CD4-positive, alpha-beta T cell treated with Interleukin-10 for 1 hour (primary cell): ENCODE measurements at places on chromosomes 5 and 9.

GRCh38 chr5:160970605-160971191, 118.7 kb upstream of the ATP10B start:
- DNase-seq, result no peak

- no peak for DNase-seq
These were observed 36.4 kb downstream of the C6 start for GRCh38 chr5:41176952-41177351.

DNA sequence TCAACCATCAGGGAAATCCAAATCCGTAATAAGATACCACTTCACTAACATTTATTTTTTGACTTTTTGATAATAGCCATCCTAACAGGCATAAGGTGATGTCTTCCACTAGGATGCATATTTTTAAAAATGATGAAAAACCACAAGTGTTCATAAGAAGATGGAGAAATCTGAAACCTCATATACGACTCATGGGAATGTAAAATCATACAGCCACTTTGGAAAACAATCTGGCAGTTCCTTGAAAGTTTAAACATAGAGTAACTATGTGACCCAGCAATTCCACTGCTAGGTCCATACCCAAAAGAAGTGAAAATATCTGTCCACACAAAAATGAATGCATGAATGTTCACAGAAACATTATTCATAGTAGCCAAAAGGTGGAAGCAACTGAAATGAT, 431.0 kb downstream of the ENC1 start:
- DNase-seq, result no peak

DNA sequence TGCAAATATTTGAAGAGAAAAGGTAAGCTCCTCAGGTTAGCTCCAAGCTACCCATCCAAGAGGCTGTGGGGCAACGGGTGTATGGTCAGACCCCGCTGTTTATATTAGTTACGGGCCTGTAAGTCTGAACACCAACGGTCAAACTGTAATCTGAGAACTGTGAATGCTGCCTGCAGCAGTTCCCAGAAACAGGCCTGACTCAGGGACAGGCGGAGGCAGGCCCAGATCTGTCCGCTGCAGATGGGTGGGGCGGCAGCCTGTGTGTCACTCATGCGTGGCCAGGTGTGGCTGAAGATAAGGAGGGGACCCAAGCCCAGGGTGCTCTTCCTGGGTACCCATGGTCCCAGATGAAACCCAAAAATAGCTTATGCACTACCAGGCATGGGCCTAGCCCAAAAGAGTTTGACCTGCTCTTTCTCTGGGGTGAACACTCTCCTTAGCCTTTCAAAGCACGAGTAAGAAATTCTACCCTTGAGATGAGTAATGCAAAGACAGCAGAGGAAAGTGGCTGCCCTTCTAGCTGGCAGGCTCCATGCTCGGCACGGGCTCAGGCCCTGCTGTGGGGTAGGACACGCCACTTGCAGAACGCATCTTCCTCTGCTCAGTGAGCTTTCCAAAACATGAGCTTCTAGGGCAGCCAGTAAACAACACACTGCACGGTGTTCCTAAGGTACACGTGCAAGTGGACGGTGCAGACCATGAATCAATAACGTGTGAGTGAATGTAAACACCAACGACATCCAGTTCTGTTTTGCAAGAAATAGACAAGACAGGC, 9.1 kb downstream of the UBAC1 start:
- DNase-seq, result no peak

DNA sequence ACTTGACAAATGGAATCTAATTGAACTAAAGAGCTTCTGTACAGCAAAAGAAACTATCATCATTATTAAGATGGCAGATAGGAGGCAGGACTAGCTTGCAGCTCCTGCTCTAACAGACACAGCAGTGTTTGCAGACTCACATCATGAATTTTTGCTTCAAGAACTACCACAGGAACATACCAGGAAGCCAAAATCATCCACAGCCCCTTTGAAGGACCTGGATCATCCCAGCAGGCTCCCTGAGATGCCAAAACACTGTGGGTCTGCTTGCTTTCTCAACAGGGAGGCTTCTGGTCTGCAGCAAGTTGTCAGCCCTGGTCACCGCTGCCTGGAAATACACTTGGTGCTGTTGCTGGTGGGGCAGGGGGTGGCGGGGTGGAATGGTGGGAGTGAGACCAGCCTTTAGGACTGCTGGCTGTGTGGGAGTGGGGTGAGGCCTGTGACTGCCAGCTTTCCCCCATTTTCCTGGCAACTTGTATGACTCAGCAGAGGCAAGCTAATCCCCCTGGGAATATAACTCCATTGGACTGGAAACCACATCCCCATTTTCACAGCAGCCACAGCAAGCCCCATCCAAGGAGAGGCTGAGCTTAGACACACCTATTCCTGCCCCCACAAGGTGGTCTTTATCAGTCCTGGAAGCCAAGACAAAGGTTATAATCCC, 533.8 kb upstream of the CYLC2 start:
- no peak for DNase-seq

DNA sequence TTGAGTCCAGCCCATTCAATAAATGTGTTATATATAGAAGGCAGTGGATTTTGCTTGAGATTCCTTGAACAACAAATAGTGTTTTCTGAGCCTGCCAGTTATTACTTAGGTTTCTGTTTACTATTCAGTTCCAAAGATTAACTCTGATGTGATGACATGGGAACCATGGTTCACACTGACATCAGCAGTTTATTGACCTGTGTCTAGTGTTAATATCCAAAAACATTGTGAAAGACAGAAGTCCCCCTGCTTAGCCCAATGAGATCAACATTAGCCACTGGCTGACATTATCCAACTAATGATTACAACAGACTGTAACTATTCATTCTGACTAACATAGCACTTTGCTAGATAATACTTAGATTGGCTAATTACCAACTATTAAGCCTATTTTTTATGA, 14.9 kb downstream of the APBA1 start:
- DNase-seq, result no peak

DNA sequence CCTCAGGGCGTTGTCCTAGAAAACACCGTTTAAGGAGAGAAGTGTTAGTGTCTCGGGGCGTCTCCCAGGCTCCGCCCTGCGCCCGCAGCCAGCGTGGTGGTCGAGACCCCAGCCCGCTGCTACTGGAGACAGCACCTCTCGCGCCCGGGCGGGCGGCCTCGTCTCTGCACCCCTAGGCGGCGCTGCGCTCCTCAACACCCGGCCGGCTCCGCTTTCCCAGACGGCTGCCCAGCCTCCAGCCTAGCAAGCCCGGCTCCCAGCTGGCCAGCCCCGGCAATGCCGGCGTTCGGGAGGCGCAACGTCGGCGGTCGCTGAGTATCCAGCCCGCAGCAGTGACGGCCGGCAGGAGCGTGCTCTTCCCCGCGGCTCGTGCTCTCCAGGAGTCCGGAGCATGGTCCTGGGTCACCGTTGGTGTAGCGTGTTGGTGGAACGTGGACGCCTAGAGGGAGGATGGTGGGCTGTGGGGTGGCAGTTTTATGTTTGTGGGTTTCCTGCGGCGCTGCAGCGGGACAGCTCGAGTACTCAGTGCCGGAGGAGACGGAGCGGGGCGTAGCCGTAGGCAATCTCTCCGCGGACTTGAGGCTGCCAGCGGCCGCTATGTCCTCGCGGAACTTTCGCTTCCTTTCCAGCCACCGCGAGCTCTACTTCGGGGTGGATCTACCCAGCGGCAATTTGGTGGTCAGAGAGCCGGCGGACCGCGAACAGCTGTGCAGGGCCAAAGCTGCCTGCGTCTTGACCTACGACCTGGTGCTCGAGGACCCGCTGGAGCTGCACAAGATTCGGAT, 536 bp downstream of the PCDHAC1 start:
- peak; percentile 7 for DNase-seq

DNA sequence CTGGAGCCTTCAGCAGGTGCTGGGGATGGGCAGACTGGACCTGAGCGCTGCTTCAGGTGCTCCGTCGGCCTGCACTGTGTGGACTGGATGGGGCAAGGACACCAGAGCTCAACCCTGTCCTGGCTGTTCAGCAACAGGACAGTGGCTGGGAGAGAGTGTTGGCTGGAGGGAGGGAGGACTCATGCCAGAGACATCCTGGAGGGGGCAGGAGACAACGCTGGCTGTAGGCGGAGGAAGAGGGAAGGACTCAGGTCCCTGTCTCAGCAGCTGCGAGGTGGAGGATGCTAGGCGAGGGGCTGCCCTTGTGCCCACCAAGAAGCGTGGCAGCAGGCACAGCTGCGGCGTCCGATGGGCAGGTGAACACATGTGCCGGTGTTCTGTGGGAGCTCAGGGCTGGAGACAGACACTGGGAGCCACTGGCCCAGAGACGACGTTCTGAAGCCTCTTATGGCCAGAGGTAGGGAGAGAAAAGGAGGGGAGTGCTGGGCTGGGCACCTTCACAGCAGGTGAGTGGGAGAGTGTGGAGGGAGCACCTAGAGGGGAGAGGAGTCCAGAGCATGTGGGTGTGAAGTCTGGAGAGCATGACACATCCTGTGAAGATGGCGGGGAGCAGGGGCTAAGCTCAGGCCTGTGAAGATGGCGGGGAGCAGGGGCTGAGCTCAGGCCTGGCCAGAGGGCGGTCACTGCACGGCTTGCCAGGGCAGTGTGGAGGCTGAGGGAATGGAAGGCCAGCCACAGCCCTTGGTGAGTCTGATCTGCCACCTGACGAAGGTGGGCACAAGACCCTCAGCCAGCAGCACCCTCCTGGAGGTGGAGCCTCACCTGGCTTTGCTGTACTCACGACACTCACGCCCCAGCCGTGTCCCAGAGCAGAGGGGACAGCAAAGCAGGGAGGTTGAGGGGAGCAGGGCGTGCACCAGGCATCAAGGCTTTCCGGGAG, 79.1 kb upstream of the FCN1 start:
- DNase-seq, result no peak

DNA sequence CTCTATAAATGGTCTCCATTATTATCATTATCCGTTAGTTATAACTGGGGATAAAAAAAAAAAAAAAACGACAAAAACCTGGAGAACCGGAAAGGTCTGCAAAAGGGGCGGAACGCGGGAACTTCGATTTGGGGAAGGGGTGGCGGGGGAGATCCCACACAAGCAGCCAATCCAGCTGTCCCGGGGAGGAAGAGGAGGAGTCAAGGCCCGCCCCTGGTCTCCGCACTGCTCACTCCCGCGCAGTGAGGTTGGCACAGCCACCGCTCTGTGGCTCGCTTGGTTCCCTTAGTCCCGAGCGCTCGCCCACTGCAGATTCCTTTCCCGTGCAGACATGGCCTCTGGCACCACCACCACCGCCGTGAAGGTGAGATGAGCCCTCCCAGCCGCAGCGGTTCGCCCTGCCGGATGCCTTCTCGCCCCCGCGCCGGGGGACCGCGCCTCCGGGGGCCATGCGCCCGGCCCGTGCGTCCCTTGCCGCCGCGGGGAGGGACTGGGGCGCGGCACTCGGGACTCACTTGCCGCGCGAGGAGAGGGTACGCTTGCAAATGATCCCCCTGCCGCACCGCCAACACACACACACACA, at the start of gene MTAP:
MTAP (plus strand) TSS at position 219 of the 583 bp plus-strand sequence; CDS start at position 332, 113 bp downstream.
- DNase-seq, result peak; percentile 68

DNA sequence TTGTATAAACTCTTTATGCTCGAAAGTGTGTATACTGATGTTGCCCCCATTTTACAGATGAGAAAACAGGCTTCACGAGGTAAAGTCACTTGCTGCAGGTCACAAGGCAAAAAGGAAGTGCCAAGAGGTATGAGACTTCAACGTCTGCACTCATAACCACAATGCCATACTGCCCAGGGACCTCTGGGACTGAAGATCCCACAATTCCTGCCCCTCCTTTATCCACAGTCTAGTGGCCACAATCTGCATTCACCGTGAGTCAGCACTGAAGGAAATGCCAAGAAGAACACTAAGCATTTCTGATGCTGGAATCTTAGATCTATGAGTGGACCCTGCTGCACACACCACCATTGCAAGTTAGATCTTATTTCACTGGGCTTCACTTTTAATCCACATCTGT, 37.3 kb downstream of the MED27 start:
- no peak for DNase-seq

DNA sequence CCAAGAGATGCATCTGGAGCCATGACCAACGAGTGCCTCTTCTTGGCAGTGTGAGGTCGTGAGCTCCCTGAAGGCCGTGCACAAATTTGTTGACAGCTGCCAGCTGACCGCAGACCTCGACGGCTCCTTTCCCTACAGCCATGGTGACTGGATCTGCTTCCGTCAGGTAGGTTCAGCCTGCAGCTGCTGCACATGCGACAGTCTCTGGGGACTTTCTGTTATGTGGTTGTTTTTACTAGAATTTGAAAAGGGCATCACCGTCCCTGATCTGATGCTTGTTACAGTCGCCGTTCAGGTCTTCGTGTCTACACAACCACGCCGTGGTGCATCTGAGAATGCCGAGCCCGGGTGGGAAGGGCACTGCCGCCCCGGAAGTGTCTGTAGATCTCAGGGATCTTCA, 36.5 kb upstream of the LRRC14B start:
- no peak for DNase-seq

DNA sequence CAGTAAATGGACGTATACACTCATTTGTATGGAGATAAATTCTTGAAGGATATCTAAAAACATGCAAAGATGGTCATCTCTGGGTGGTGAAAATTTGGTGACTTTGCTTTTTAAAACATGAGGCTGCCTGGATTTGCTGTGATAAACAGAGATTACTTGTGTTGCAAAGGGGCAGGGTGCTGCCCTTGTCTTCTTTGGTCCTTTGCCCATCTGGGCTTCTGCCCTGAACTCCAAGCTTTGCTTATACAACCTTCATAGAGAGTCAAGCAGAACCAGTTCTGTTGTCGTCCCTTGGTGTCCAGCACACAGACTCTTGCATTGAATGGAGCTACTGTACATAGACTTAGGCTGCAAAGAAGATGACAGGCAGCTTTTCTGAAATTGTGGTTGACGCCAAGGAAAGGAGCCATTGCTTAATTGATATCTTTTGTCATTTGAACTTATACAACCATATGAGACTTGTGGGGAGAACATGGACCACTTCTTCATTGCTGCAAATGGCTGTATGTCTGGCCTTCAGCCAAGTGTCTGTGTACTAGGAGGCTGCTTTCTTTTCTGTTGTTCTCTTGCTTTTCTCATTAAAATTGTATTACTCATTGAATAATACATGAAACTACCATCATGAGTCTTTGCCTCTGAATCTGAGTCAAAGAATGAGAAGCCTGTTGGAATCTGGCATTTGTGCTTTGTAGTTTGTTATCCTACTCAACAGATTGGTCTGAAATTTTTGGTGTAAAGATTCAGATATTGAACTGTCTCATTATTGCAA, 152.5 kb downstream of the DMRT2 start:
- no peak for DNase-seq

DNA sequence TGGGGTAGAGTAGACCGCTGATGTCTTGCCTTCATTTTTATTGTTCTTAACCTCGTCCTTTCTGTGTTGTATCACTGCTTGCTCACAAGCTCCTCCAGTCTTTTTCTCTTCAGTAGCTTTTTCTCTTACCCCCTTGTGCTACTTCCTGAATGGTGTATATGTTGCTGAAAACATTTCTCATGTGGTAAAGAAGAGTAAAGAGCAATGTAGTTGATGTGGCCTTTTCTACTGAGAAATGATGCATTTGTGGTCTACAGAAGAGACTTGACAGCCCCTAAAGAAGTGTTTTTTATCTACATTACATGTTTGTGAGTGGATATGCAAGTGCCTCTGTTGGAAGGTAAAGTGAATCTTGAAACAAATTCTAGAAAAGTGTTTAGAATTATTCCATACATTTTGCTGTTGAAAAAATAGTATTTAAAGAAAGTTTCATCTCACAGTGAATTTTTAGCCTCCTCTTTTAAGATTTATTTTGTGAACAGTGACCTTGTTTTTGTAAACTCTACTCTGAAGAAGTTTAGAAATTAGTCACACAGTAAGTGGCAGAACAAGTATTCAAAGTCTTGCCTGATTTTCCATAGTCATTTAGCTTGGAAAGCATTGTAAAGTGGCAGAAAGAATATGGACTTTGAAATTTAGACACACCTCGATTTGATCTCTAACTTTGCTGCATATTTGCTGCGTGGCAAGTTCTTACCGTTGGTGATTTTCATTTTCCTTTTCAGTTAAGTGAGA, 17.4 kb downstream of the CDC42SE2 start:
- DNase-seq, result peak; percentile 88
